ENCODE measurements at places on chromosomes 16 and 17.
A peak's percentile ranks its signal among the peaks of the same experiment; 100 is the strongest.

- peak; percentile 67 for DNase-seq
Observed at GRCh38 chr16:1691276-1691675, 13.2 kb downstream of the JPT2 start.

DNA sequence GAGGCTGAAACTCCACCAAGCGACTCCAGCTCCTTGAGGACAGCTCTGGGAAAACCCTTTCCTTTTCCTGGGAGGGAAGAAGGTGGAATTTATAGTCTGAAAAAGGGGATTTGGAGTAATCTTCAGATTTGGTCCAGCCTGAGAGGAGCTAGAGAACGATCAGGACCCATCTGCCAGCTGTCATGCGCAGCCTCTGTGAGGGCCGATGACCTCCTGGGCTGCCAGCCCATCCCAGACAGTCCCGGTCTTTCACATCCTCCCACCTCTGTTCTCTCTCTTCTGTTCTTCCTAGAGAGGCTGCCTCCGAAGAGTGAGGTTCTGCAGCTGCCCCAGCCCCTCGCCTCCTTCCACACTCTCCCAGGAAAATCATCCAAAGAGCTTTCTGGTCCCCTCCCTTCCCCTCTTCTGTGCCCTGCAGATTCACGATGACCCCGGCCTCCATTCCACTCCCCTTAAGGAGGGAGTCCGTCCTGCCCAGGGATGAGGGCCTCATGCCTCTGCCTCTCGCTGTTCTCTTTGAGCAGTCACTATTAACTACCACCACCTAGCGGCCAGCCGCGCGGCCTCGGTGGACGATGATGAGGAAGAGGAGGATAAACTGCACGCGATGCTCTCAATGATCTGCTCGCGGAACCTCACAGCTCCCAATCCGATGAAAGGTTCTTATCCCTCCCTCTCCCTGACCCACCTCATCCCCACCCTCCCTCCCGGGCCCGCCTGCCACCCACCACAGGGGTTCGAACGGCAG lies 29.6 kb downstream of the SGSM2 start:
- no peak for DNase-seq

DNA sequence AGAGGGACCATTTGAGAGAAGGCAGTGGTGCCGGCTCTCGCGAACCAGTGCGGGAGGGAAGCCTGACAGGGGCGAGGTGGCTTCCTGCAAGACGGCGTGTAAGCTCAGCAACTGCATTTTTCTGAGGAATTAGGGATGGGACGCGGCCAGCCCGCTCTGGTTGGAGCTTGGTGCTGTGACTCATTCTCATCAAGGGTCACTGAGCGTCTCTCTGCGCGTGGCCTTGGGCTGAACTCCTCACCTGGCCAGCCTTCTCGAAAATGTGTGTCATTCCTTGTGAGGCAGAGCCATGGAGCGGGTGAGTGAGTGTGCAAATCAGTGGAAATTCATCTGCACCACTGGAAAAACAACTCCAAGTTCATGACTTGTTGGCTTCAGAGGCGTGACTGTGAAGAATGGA lies 52.8 kb downstream of the NTN1 start:
- no peak for DNase-seq

DNA sequence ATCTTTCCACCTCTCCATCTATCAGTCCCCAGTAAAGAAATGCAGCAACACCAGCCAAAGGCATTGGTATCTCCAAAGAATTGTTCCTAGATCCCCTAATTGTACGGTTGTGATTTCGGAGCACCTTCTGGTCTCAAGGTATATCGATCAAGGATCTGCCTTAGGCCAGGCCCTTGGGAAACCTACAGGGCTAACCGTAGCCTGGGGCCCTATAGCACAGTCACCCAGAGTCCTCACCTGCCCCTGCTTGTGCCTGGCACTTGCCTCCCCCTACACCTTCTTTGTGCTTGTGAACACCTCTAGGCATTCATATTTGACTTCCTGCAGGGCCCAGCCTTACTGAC lies 16.8 kb upstream of the AURKB start:
- DNase-seq, result no peak

DNA sequence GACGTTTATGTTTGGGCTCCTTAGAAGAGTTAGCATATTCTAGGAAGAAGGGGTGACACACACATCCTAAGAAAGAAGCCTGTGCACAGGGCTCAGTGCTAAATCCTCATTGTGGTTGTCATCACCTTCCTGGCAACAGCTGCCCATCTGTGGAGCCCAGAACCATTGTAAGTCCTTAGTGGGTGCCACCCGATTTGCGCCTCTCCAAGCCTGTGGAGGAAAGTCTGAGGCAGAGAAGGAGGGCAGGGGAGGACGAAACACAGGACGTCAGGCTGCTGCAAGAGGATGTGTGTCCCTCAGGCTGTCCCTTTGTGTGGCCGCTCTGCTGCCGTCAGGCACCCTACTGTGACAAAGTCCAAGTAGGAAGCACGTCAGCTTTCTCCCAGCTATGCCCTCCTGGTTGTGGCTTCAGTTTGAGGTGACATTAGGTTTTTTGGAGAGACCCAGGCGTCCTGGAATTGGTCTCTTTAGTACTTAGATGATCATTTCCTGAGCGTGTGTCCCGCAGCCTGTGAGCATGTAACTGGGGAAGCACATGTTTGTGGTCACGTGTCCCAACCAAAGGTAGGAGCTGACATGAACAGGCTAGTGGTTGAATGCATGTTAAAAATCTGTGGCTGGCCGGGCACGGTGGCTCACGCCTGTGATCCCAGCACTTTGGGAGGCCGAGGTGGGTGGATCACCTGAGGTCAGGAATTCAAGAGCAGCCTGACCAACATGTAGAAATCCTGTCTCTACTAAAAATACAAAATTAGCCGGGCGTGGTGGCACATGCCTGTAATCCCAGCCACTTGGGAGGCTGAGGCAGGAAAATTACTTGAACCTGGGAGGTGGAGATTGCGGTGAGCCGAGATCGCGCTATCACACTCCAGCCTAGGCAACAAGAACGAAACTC lies 10.7 kb downstream of the CLUAP1 start:
- DNase-seq, result no peak

DNA sequence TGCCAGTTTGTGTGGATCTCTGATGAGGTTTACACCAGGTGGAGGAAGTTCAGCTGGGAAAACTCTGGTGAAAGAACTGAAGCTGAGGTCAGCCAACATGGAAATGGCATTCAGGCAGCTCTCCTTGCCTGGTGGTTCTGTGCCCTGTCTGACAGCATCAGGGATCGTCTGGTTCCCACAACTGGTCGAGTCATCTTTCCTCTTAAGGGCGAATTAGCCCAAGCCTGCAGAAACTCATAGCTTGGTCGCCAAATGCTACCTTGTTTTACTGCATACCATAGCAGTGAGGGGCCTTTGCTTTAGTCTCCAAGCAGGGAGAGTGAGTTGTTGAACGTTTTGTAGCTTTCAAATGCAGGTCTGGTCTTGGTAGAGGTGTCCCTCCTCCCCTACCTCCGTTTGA lies 7.2 kb downstream of the PLCG2 start:
- no peak for DNase-seq

DNA sequence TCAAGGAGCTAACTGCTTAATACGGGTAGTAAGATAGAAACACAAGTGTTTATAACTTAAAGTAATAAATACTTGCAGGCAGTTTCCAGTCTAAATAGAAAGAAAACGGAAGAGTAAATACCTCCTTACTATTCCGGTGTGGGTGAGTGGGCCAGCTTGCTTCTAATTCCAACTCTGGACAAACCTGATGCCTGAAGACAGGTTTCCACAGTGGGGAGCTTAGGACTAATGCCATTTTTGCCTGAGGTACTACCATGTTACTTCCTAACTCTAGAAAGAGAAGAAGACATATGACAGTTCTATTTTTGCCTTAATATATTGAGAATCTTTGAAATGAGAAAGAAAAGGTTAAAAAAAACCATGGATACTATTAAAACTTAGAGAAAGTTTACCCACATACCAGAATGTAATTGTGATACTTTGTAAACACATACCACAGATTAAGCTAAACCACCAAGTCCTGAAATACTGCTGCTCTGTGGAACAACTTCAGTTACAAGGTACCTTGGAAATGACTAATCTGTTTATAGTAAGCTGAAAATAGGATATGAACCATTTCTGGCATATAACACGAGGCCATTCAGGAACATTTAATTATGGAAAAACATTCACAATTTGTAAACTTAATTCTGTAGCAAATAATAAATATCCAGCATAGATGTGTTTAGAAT lies 70.2 kb downstream of the ZZEF1 start:
- DNase-seq, result peak; percentile 92

DNA sequence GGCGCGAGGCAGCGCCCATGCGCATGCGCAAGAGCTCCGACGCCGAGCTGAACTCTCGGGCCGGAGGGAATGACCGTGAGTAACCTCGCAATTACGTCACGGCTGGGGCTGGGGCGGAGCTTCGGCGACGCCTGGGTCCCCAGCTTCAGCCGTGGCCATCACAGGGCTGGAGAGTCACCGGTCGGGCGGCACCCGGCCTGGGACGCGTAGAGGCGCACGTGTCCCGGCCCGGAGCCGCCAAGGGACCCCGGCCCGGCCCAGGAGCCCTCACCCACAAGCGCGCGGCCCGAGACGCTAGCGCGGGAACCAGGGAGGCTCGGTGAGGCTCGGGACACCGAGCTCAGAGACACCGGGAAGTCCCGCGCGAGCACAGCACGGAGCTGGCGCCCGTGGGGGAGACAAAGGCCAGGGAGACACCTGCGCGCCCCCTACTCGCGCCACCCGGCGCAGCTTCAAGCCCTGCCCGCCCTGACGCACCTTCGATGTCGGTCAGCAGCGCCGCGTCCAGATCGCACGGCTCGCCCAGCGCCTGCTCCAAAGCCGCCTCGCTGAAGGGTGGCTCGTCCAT lies 452 bp downstream of the SREBF1 start:
- peak; percentile 85 for DNase-seq

GRCh38 chr16:35431829-35432663 lies 1972.6 kb downstream of the TP53TG3F start:
- DNase-seq, result no peak

DNA sequence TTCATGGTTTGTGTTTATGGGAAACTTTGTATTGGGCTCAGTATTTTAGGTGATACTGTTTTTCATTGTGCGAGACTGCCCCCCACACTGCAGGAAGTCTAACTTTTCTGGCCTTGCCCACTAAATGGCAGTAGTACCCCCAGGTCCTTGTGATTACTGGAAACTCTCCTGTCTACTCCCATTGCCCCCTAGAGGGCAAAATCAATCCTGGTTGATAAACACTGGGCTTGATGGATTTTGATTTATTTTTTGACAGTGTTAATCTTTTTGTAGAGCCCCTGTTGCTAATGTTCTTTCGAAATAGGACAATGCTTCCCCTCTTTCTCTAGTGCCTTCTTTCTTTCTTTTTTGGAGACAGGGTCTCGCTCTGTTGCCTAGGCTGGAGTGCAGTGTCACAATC lies 15.5 kb downstream of the METTL9 start:
- no peak for DNase-seq

DNA sequence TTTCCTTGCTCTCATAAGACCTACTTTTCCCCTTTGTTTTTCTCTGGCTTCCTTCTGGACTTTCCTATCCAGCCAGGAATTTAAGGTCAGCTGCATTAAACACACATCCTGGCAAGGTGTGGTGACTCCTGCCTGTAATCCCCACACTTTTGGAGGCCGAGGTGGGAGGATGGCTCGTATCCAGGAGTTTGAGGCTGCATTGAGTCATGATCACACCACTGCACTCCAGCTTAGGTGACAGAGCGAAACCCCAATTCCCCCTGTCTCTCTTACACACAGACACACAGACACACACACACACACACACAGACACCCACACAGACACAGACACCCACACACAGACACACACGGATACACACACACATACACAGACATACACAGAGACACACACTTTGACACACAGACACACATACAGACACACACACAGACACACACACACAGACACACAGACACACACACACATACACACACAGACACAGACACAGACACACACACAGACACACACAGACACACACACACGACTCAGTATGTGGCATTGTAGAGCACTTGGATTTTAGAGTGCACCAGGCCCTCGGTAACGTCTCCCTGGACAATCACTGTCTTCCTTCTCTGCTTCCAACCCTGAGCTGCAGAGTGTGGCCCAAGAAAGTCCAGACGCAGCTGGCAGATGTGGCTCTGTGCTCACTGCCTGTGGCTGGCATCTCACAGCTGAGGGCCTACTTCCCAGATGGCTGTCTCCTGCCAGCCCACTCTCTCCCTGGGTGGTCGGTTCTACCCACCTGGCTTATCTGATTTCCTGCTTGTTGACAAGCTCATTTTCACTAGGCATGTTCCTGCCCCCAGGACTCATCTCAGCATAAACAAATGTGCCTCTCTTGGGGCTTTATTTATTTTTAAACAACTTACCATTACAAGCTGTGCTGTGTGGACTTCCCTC lies 39.0 kb downstream of the NLRP1 start:
- DNase-seq, result peak; percentile 10

GRCh38 chr16:2715064-2715463 lies 5.0 kb downstream of the PRSS27 start:
- no peak for DNase-seq

- DNase-seq, result no peak
Observed at GRCh38 chr17:30235386-30236296, at the start of gene SLC6A4. Gene SLC6A4 (minus strand): TSS chr17:30235697. CDS start chr17:30221958, 13,739 bp downstream.

DNA sequence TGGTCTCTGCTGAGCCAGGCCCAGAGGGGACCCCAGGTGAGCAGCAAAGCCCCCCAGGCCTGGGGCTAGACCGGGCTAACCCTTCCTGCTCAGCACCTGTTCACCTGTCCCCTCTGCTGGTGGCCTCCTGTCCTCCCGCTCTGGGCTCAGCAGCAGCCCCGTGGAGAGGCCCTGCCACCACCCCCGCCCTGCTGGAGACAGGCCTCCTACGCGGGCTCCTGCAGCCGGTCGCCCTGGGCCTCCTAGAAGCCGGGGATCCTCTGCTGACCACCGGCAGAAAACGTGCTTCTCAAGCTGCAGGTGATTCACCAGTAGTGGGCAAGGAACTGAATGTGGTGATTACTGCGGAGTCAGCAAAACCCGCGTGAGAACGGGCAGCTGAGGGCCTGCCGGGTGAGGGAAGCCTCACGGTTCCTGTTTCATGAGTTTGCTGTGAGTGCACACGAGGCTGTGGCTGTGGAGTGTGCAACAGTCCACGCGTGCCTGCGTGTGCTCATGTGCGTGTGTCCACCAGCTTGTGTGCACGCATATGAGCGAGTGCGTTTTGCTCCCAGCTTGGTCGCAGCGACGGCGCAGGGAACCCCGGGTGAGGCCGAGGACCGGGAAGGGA lies 792 bp downstream of the SECTM1 start:
- peak; percentile 76 for DNase-seq

- DNase-seq, result no peak
Observed at GRCh38 chr16:80277182-80277581, 263.6 kb upstream of the DYNLRB2 start.

DNA sequence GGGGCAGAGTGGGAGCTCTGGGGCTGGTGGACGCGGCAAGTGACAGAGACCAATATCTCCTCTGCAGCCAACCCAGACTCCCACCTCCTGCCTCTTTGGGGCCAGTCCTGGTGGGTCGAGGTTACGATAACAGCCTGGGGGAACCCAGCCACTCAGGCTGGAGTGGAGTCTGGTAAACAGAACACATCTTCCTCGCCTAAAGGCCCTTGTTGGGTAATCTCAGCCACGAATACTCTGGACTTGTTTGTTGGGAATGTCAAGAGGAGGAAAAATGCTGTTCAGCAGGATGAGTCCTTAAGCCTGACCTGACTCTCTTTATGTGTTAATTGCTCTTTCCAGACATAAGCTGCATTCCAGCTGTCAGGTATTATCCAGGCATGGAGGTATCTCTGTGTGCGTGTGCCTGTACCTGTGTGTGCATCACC lies 8.0 kb upstream of the SPNS2 start:
- peak; percentile 49 for DNase-seq

- no peak for DNase-seq
Observed at GRCh38 chr16:72612256-72612655, 435.7 kb downstream of the ZFHX3 start.

- no peak for DNase-seq
Observed at GRCh38 chr17:72476134-72476533, 355.3 kb downstream of the SOX9 start.

- no peak for DNase-seq
Observed at GRCh38 chr17:61335105-61335844, 64.4 kb upstream of the TBX2 start.

Data from amniotic epithelial cell (primary cell).